Fibroblast of skin of right quadriceps (primary cell): ENCODE measurements at places on chromosomes 16 and 17.

GRCh38 chr17:74317071-74317470 is 9.0 kb upstream of the KIF19 start:
- DNase-seq = no peak

DNA sequence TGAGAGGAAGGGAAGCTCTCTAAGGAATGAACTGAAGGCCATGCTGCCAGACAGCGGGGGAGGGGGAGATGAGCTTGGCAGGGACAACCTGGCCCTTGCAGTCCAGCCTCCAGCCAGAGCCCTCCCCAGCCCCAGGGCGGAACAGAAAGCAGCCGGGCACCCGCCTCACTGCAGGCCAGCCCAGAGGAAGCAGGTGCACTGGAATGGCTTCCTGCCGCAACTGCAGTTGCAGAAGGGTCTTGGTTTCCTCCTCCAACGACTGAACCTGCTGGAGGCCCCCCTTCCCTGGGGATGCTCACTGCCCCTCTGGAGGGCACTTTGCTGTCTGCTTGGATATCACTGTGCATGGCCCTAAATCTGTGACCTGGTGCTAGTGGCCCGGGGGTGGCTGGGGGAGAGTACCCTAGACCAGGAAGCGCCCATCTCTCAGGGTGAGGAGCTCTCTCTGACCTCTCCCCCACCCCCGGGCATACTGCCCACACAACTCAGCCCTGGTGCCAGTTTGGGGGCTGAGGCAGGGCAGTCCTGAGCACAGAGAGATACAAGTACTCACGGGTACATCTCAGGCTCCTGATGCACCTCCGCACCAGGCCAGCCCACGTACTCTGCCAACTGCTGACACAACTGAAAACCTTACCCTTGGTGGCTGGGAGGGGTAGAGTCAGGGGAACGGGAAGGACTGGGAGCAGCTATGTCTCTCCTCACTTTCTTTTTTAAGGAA is 41.1 kb downstream of the MYO18A start:
- DNase-seq = no peak

DNA sequence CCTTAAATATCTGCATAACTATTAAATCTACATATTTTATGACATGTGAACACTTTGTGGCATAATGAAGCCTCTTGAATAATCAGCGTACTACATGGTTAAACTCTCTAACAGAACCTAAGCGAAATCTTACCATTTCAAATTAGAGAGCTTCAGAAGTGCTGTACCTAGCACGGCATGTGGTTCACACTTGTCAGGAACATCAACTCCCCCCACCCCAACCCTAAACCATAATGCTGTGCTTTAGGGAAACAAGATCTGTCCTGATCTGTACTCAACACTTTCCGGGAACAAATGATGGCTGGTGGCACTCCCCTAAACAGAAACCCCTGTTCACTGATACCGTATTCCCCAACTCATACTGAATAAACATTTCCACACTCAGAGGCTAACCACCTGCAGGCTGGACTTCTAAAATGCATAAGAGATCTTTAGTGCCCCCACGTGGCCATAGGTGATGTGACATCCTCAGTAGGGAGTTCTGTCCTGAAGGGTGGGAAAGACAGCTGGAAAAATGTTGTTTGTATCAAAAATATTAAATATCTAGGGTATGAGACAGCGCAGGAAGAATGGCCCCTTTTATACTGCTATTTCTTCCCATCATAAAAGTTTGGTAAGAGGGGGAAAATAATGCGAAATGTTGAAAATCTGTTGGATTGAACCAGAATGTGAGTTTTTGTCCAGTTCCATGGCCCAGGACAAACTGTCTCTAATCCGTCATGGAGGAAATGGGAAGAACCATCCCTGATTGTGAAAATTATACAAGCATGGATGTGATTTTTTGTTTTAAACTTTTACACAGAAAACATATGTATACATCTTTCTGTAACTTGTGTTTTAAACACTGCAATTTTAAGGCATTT is 88.6 kb downstream of the USP31 start:
- DNase-seq = peak; percentile 54

DNA sequence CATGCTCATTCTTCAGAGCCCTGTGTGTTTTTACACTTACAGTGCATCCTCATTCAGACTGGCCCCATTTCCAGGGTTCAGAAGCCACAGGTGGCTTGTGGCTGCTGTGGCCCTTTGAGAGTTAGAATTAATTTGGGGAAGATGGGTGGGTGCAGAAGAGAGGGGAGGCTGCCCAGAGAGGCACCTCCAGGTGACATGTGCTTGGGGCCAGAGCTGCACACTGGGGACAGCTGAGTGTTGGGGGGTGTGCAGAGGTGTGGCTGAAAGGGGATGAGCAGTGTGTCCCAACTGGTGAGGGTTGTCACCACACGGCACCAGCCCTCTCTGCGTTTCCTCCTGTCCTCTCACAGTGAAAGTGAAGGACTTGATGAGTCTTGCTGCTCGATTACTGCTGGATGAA is 6.9 kb upstream of the EIF1 start:
- no peak for DNase-seq

GRCh38 chr16:11016993-11017392 is 72.6 kb downstream of the CLEC16A start:
- DNase-seq = peak; percentile 63

GRCh38 chr16:28958836-28959235 is 8.1 kb downstream of the NFATC2IP start:
- no peak for DNase-seq

GRCh38 chr16:23597003-23597756 is 1.1 kb upstream of the NDUFAB1 start:
- no peak for DNase-seq

DNA sequence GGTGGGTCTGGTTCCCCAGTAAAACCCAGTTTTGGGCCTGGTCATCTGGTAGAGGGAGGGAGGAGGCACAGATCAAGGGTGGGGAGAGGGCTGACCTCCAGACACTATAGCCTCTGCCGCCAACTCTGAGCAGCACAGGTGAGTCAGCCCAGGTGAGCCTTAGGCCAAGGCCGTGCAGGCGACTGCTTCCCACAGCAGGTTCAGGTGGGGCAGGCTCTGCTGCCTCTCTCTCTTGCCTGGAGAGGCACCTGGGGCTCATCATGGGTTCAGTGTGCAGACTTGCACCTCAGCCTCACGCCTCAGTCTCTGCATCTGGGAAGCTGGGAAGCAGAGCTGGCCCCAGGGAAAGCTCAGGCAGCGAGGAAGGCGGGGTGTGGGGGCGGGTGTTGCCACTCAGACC is 37.8 kb upstream of the IL34 start:
- DNase-seq = no peak

- no peak for DNase-seq
Measured at GRCh38 chr16:66395806-66396555, 29.5 kb downstream of the CDH5 start.

GRCh38 chr16:65271996-65272395 is 150.1 kb upstream of the CDH11 start:
- no peak for DNase-seq

DNA sequence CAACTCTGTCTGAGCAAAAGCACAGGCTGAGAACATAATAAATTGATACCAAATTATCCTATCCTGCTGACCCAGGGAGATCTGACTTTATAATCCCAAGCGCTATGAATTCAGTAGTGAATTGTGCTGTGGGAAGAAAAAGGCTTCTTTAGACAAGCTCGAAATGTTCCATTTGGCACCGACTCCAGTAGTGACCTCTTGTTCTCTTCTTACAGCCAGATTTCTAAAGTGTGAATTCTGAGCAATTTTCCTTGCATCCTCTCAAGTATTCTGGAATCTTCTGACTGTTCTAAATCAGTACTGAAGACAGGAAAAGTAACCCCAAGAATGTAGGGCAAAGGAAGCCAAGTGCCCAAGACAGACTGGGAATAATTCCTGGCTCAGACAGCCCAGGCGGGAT is 58.2 kb downstream of the CDYL2 start:
- DNase-seq = no peak
